ENCODE measurements at places on chromosomes 4 and X. TPM values are rescaled to one million over a fixed set of nuclear protein-coding genes. Genes with fewer than 3 reads are reported as not detected.

The AMTN gene
- not detected for total RNA-seq

DNA sequence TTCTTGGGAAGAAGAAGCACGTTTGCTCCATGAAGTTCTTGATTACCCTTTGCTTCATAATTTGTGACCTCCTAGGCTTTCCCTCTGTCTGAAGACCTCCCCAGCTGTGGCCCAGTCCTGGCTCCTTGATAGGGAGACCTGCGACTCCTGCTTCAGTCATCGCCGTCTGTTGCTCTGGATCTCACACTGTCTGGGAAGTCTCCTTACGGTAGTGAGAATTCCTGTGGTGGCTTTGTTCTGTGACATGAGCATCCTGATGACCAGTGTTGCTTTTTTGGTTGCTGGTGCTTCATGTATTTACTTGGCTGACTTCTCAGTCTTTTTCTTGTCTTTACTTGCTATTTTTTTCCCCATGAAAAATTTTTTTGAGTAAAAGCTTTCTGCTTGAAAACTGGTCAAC lies 44.2 kb downstream of the JADE1 start:
- no peak for DNase-seq

DNA sequence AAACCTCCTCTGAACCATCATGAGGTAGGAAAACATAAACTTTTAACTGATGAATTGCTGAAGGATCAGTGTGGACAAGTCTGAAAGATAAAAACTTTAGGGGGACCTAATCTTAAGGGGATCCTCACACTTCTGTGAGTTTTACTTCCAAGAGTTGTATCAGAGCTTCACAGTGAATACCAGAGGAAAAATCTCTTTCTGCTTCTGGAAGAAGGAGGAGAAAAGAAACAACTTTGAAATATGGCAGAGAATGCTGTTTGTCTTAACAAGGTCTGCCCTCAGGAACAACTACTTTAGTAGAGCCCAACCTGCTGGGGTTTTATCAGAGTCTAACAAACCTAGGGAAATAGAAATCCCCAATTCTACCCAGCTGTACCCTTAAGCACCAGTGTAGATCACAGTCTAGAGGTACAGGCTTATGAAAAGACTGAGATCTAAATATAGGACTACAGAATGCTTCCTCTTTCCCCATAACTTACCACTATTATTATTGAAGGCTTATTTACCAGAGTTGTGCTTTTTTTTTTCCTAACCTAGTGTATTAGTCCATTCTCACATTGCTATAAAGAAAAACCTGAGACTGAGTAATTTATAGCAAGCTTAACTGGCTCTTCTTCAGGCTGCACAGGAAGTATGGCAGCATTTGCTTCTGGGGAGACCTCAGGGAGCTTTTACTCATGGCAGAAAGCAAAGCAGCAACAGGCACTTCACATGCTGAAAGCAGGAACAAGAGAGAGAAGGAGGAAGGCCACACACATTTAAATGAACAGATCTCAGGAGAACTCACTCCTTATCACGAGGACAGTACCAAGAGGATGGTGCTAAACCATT lies 167.9 kb downstream of the CAMK2D start:
- no peak for DNase-seq

DNA sequence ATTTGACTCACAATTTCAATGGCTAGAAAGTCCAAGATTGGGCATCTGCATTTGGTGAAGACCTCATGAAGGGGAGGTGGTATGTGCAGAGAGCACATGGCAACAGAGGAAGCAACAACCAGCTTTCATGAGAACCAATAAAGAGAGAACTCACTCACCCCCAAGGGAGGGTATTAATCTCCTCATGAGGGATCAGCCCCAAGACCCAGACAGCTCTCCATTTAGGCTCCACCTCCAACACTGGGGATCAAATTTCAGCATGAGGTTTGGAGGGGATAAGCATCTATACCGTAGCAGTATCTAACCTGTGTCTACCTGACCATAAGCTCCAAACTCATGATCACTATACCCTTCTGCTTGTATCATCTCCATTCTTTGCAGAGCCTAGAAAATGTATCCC lies 9.3 kb upstream of the TBC1D19 start:
- DNase-seq, result no peak

- no peak for DNase-seq
These were observed 504.1 kb downstream of the PCDH11X start for GRCh38 chrX:92283308-92283707.

DNA sequence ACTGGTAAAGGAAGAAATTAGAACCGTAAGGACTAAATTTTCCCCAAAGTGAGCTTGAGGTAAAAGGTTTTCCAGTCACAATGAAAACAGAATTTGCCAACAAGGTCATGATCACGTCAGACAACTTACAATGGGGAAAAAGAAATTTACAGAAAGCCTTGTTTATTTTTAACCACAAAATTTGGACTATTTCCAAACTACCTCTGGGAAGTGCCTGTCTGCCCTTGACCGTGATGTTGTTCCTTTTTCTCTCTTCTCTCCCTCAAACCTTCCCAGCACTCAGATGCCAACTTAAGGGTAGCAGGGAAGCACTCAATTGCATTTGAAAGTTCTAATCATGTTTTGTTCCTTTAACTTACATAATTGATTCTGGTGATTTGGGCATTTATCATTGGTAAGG lies 32.5 kb downstream of the MEPE start:
- no peak for DNase-seq

DNA sequence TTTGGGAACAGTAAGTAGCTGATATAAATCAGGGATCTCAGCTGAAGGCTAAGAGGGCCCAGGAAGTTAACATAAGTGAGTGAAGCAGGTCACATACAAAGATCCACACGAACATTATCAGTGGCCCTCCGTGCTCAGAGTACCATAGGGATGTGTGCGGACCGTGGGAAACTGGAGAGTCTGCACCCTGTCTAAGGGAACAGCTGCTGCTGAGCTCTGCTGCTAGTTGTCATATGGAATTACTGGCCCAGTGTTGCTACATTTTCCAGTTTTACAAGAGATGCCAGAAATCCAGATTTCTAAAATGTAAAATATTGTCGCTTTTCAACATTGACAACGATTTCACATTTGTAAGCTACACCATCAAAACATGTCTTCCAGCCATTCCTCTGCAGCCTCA lies 90.5 kb downstream of the RTL5 start:
- DNase-seq, result no peak

Data from frontal cortex (tissue), 4 donors.